Muscle of leg (tissue), 16 donors: ENCODE measurements at places on chromosomes 2 and 18. TPM values are rescaled to one million over a fixed set of nuclear protein-coding genes. Genes with fewer than 3 reads are reported as not detected.
A peak's percentile ranks its signal among the peaks of the same experiment; 100 is the strongest.

The C18orf54 gene
- total RNA-seq, result 4.4 TPM

The SDC1 gene
- 8.4 TPM for total RNA-seq

GRCh38 chr2:72917138-72917876 lies at the start of gene EMX1:
Gene EMX1 (plus strand): TSS chr2:72917519. CDS start chr2:72917853, 334 bp downstream.
- DNase-seq, result no peak

GRCh38 chr2:46381871-46382270 lies 84.7 kb downstream of the EPAS1 start:
- DNase-seq, result no peak

- no peak for DNase-seq
These were observed 63.8 kb downstream of the SOWAHC start for GRCh38 chr2:109677835-109678580.

GRCh38 chr2:241565411-241565810 lies 6.9 kb downstream of the BOK start:
- no peak for DNase-seq

GRCh38 chr2:135664623-135665068 lies 77.0 kb upstream of the UBXN4 start:
- no peak for DNase-seq

- peak; percentile 43 for DNase-seq
These were observed 405 bp downstream of the PPP3R1 start for GRCh38 chr2:68251855-68252399.

DNA sequence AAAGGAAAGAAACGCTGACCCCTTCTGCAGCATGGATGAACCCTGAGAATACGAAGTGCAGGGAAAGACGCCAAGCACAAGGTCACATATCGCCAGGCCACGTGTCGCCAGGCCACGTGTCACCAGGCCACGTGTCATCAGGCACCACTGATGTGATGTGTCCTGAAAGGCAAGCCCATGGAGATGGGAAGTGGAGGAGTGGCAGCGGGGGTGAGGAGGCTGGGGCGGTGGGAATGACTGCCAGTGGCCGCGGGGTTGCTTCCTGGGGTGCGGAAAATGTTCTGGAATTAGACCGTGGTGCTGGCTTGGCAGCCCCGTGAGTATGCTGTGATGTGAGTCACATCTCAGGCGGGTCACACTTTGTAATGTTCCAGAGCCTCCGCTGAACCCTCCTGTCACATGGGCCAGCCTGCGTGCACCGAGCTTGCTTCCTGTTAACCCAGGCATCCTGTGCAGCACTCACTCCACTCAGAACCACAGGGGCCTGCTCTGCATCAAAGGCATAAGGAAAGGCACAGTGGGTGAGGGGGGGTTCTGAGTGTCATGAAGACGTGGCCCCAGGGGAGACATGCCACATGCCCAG lies 39.0 kb downstream of the SLC66A2 start:
- DNase-seq, result peak; percentile 37

GRCh38 chr2:109411640-109412325 lies 202.0 kb downstream of the SEPTIN10 start:
- no peak for DNase-seq

- peak; percentile 72 for DNase-seq
These were observed 80.8 kb upstream of the L3MBTL4 start for GRCh38 chr18:6495536-6495935.

DNA sequence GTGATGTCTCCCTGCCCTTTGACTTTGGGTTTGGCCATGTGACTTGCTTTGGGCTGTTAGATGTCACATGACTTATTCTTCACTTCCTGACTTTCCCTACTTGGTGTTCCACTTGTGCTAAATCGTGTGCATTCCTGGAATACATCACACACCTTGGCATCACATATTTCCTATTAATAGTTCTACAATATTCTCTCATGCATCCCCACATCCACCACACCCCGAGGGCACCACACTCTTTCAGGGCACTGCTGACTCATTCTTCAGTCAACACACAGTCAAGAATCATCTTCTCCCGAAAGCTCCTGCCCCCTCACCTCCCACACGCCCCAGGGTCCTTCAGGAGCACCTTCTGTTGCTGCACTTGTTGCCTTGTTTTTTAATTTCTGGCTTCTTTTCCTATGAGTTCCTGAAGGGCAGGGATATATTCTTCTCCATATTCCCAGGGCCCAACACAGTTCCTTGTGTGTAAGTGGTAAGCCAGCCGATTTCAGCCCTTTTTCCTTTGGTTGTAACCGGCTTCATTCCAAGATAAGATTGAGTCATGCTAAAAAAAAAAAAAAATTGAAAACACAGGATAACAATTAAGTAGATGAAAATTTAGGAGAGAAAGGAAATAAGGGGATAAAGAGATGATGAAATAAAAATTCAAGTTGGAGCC lies 341.4 kb downstream of the SLC4A3 start:
- DNase-seq, result no peak

The C2orf80 gene
- total RNA-seq, result not detected

DNA sequence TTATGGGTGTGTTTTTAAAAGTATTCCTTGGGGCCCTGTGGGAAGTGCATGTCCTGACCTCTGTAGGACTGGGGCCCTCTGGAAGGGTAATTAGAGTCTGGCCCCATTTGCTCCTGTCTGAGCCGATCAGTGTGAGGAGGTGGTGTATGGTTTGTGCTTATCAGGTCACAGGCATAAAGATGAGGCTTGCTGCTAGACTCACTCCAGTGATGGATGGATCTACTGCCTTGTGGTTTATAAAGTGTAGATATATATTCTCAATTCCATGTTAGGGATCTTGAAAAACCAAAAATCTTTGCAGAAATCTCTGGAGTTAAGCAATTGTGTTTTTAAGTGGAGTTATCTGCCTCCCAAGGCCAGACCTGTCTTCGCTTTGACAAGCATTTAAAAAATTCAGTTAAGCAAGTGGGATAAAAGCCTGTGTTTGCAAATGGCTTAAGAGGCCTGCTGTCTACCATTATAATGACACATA lies 182.4 kb downstream of the PTPRM start:
- peak; percentile 18 for DNase-seq

GRCh38 chr2:31654241-31654640 lies 73.5 kb upstream of the SRD5A2 start:
- no peak for DNase-seq

The IGFBP5 gene
- total RNA-seq, result 461 TPM

DNA sequence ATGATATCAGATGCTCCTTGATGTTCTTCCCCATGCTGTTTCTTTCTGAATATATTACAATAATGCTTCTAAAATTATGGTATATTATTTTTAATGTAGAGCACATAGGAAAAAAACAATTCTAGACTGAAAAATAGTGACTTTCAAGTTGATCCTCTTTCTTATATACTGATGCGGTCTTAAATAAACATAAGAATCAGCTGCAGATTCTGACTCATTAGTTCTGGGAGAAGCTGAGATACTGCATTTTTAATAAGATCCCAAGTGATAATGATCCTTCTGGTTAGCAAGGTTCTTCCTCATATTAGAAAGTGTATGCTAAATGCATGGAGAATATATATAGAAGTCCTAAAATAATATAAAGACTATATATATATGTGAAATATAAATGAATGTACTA lies 124.9 kb downstream of the XIRP2 start:
- DNase-seq, result no peak

- DNase-seq, result no peak
These were observed 112.8 kb upstream of the GLS start for GRCh38 chr2:190767821-190768220.

The NLRC4 gene
- 0.40 TPM for total RNA-seq
